B cell (primary cell): ENCODE measurements at places on chromosomes 5 and 9. TPM values are rescaled to one million over a fixed set of nuclear protein-coding genes. Genes with fewer than 3 reads are reported as not detected.

COL23A1 gene
- 0.10 and 0.20 TPM in 2 replicates for total RNA-seq

DNA sequence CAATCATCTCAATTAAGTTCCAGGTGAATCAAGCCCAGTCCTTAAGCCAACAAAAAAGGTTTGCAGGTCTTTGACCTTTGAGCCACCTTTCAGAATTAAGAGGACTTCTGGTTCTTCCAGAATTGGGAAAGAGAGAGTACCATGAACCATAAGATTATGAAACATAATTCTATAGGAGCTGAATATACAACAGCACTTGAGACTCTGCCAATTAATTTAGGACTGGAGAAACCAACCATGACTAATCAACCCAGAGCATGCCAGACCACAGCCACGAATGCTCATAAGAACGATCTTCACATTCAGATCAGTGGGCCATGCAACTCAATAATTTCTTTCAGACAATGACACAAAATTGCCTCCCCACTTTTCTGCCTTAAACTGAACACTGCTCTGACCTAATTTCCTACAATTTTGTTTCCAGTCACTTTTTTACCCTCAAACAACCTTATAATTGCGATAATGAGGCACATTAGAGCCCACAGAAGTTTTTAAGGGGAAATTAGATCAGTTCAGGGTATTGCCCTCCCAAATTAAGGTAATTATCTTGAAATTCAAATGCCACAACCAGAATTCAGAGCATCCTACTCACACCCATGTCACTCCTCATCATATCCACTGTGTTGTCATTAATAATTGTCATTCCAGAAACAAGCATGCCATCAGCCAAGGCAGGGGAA lies 213.4 kb downstream of the ATPSCKMT start:
- DNase-seq: no peak

DNA sequence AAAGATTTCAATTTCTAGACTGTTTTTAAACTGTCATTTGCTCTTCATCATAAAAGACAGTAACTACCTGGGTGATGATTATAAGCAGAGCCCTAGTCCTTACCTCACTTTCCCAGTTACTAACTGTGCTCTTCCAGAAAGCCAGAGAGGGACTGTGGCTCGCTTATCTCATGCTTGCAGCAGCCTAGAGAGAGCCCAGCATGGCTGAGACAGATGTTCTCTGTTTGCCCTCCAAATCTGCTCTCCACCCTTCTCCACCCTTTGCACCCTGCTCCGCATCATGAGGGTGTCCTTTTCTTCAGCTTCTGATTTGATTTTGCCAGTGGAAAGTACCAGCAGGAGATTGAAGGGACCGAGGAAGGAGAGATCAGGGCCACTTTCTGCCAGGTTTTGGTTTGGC lies 61.2 kb upstream of the SELENOP start:
- DNase-seq: no peak

- DNase-seq: no peak
Observed at GRCh38 chr5:21882074-21882745, 970.9 kb downstream of the CDH12 start.

- no peak for DNase-seq
Observed at GRCh38 chr9:82720515-82720914, 342.4 kb downstream of the RASEF start.

DNA sequence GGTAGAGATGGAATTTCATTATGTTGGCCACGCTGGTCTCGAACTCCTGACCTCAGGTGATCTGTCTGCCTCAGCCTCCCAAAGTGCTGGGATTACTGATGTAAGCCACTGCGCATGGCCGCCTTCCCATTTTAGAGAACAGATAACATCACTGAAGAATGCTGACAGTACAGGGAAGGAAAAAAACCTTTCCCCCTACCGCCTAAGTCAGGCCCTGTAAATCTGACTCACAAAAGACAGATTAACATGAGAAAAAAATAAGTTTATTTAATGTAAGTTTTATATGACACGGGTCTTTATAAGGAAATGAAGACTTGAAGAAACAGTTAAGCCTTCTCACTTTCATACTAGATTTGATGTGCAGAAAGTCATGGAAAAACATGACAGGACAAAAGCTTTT lies 227.2 kb upstream of the ZNF608 start:
- DNase-seq: no peak

- no peak for DNase-seq
Observed at GRCh38 chr9:125910286-125910685, 163.1 kb downstream of the PBX3 start.

RGMB gene
- total RNA-seq: 17.1 and 18.3 TPM in 2 replicates

- DNase-seq: no peak
Observed at GRCh38 chr9:83070261-83070660, 7.3 kb upstream of the RASEF start.

DNA sequence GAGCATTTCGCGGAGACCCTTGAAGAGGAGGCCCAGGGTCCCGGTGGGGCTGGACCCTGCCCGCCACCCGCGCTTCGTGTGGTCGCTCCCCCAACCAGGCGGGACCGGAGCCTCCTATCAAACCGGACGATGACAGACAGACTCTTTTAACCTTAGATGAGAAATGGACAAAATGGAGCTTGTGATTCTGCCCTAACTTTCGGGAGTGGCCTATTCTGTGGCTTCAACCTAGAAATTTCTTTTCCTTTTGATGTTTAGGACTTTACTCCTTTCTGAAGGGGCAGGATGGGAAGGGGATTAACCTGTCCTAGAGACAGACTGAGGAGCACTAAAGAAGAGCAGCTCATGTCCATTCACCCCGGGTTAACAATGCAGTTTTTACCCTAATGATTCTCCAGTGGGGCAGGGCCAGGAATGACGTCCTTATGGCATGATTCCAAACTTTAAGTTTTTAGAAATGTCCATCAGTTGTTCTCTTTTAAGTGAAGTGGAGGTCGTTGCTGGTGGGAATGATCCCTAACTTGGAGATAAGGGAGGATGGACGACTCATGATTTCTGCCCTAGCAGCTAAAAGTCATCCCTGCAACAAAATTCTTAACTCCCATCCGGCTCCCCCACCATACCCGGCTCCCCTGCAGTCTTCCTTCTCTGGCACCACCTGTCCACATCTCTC lies 1.0 kb downstream of the NIPSNAP3A start:
- no peak for DNase-seq

FCHO2 gene
- 6.5 and 11.0 TPM in 2 replicates for total RNA-seq
